ENCODE measurements at places on chromosomes 4 and X. TPM values are rescaled to one million over a fixed set of nuclear protein-coding genes. Genes with fewer than 3 reads are reported as not detected.

DNA sequence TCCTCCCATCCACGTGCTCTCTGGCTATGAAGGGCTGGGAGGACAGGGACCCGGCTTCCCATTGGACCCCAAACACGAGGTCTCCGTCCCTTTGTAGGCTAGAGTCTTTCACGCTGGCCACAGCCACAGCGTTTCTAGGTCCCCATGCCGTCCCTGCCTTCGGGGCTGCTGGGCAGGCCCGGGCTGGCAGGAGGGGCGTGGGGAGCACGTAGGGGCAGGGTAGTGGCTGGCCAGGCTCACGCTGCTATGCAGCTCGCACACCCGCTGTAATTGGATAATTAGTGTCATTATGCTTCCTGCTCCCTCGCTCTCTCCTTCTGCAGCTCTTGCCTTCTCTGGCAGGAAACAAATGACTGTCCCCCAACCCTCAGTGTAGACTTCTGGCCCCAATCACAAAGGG is 9.8 kb downstream of the ATP2B3 start:
- no peak for DNase-seq

The MAOB gene
- 80.6 TPM for total RNA-seq

- no peak for DNase-seq
These were observed 2313.8 kb downstream of the ARAP2 start for GRCh38 chr4:33930497-33930896.

DNA sequence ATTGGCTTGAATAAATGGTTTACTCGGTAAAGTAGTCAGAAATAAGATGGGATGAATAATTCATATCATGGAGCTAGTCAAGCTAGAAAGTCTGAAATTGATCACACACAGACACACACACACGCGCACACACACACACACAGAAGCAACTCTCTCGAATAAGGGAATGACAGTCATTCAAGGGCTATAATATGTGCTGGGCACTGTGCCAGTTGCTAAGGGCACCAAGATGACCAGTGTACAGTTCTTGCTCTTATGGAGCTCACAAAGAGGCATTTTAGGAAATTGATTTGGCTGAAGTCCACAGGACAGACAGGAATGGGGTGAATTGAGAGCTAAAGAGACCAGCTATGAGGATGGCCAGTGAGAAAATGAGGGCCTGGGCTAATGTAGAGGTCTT is 34.2 kb upstream of the SH3D19 start:
- DNase-seq: no peak

- DNase-seq: peak; percentile 86
These were observed 49.5 kb upstream of the HELT start for GRCh38 chr4:184968784-184969201.

The MAGEB10 gene
- not detected for total RNA-seq

The IL1RAPL1 gene
- total RNA-seq: 0.21 TPM

DNA sequence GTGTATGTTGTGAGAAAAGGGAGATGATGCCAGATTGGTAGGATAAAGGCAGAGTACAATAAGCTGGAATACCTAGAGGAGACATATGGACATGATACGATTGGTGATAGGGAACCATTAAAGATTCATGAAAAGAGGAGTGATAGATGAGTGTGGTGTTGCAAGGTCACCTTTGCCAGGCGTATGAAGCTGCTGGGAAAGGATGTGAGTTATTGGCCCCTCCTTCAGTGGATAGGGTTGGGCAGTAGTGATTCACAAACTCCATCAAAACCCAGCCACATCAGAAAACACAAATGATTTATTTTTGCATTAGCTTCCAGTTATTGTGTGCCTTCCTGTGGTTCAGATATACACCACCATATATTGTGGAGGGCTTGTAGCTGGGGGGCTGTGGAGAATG is 34.3 kb downstream of the TMEM164 start:
- DNase-seq: no peak

DNA sequence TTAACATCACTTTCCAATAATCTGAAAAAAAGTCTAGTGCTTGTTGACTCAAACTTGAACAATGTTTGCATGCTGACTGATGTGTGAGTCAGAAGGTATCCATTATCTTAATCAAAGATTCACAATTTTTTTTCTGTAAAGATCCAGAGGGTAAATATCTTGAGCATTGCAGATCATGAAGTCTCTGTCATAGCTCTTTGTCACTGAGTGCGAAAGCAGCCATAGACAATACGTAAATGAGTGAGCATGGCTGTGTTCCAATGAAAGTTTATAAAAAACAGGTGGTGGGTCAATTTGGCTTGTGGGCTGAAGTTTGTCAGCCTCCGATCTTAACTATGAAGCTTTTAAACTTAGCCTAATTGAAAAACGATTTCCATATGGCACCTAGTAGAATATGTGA is 37.7 kb downstream of the NHS start:
- DNase-seq: no peak

Measured in psoas muscle (tissue), 8 donors.